ENCODE measurements at places on chromosomes 2 and 18. TPM values are rescaled to one million over a fixed set of nuclear protein-coding genes. Genes with fewer than 3 reads are reported as not detected.

The AQP4 gene
- not detected for total RNA-seq

The SNRNP27 gene
- 19.2 TPM for total RNA-seq

The PID1 gene
- total RNA-seq, result not detected

The GPR55 gene
- not detected for total RNA-seq

The GALR1 gene
- not detected for total RNA-seq

The DPP10 gene
- total RNA-seq, result not detected

The TP53I3 gene
- 28.7 TPM for total RNA-seq

The FAM110C gene
- 33.9 TPM for total RNA-seq

DNA sequence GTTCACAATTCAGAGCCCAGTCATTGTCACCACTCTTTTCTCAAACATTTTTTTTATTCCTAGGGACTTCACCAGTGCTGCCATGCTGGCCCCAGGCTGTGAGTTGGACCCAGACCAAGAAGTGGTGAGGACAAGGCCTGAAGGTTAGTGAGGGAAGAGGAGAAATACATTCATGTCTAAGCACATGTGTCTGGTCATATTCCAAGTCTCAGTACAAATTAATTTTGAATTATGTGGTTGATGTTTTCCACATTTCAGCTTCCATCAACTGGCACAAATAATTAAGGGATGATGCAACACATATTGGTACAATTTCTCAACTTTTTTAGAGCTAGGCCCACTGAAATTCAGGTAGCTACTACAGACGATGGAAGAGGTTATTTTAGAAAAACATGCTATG, 106.6 kb upstream of the UPP2 start:
- no peak for DNase-seq

DNA sequence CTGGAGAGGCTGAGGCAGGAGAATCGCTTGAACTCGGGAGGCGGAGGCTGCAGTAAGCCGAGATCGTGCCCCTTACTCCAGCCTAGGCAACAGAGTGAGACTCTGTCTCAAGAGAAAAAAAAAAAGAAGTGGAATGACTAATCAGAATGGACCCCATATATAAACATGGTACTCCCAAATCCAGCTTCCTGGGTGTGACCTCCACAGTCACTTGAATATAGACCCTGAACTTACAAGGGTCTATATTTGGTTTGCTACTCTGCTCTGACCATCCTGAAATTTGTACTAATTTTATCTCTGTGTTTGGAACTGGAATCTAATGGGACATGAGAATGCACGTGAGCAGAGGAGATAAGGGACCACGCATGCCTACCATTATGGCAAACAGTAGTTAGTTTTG, 275.0 kb downstream of the TNS1 start:
- DNase-seq, result no peak

- no peak for DNase-seq
Observed at GRCh38 chr2:207121784-207122183, 44.0 kb downstream of the KLF7 start.

DNA sequence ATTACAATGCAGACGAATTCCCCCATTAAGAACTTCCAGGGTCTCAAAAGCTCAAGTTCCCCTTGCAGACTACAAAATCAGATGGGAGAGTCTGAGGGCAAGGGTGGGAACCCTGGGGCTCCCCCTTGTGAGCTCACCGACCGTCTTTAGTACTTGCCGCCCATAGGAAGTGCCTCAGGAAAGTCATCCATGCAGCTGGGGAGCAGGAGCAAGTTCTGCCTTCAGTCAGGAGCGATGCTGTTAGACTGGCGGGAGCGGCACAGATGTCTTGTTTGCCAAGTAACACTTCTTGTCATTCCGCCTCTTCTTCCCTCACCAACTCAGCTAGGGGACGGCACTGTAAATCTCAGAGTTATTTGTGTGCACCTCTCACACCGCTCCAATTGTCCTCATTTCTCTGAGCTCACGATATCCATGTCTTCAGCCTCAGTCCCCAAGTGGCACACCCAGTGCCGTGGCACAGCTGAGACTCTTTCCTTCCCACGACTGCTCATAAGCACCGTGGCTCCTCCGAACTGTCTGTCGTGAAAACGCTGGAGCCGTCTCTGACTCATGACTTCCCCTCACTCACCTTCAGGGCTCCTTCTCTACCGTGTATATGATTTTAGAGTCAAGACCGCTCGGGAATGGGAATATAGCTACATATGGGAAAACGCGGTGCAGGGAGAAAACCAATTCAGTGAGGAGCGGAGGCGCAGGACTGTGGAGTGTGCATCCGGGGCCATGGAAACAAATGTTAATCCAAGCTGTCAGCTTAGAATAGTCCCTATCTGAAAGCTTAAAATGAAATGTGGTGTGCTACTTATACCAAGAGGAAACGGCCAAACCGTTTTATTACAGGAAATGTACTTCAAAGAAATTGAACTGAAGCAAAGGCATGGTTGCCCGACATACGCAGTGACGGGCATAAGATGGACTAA, 34.0 kb downstream of the UXS1 start:
- DNase-seq, result no peak

DNA sequence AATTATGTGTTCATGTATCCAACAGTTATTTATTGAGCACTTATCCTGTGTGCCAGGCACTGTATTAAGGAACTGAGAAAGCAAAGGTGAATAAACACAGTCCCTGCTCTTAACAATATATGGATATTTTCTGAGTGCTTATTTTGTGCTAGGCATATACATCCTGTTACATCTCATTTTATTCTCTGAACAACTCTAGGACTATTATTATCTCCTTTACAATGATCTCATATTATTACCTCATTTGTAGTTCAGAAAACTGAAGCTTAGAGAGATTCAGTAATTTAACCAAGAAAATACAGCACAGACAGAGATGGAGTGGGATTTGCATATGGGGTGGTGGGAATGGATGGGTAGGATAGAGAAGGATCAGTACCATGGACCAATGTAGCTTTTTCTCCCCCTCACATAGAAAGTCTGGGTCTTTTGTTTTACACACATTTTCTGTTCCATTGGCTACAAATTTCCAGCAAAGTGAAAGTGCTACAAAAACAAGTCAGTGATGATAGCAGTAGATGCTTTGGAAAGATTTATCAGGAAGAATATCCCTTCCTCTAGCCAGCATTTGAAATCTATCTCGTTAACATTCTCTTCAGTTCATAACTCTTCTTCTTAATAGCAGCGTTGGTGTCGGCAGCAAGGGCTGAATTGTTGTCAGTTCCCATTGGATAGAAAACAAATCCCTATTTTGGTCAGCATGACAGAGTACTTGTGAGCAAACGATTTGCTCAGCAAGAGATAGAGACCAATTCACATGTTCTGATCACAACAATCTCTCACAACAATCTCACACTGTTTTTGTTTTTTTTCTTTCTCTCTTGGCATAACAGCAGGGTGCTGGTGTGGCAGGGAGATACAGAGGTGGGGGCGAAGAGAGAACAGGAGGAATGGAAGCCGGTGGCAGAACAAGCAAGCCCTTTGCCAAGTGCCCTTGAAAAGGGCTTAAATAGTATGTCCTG, 102.2 kb upstream of the KCTD1 start:
- no peak for DNase-seq

DNA sequence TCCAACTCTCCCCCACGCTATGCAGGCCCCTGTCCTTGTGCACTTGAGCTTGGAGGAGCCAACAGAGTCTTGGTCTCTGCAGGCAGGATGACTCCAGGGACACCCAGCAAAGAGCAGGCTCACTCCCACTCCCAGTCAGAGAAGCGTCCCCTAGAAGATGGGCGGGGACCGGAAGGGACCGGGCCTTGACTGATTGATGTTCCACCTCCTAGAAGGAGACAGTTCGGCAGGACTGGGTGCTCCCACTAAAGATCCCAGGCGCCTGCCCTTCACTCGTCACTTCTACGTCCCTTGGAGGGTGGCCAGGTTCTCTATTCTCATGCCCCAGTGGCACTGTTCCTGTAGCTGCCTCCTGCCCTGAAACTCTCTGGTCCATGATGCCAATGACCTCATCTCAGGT, 3.2 kb upstream of the SP100 start:
- DNase-seq, result no peak

GRCh38 chr2:240998706-240998994, 232 bp downstream of the SNED1 start:
- DNase-seq, result no peak

DNA sequence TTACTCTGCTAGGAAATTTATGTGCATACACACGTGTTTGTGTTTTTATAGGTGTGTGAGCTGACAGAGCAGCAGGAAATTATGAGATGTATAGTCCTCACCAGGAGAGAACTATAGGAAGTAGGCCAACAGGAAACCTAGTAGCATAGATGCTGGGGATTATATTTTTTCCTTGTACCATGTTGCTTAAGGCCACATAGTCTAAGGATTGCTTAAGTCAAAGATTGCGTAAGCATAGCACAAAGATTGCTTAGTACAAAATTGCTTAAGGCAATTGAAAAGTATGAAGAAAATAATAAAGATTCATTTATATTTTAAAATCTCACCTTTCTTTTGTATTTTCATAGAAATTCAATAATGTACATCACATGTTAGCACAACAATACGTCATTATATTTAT, 18.7 kb upstream of the CCDC102B start:
- no peak for DNase-seq

DNA sequence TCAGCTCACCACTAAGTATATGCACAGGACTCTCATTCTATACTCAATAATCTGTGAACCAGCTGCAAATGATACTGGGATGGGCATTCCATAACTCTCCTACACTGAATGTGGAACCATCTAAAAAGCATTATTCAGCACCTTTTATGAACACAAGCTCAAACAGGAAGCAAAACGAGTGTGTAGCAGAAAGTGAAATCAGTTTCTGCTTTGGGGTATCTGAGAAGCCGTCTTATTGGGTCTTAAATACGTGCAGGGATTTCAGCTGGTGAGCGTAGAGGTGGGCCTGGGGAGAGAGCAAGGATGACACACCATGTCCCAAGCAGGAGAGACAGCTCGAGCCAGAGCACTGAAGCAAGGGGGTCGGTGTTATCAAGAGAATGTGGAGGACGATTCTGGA, 120.0 kb upstream of the TTN start:
- DNase-seq, result no peak

GRCh38 chr18:58175786-58176176, 131.8 kb downstream of the NEDD4L start:
- DNase-seq, result no peak

GRCh38 chr2:128753800-128754199, 435.1 kb upstream of the HS6ST1 start:
- DNase-seq, result no peak

- DNase-seq, result no peak
Observed at GRCh38 chr2:237147317-237147716, 61.6 kb downstream of the COPS8 start.

DNA sequence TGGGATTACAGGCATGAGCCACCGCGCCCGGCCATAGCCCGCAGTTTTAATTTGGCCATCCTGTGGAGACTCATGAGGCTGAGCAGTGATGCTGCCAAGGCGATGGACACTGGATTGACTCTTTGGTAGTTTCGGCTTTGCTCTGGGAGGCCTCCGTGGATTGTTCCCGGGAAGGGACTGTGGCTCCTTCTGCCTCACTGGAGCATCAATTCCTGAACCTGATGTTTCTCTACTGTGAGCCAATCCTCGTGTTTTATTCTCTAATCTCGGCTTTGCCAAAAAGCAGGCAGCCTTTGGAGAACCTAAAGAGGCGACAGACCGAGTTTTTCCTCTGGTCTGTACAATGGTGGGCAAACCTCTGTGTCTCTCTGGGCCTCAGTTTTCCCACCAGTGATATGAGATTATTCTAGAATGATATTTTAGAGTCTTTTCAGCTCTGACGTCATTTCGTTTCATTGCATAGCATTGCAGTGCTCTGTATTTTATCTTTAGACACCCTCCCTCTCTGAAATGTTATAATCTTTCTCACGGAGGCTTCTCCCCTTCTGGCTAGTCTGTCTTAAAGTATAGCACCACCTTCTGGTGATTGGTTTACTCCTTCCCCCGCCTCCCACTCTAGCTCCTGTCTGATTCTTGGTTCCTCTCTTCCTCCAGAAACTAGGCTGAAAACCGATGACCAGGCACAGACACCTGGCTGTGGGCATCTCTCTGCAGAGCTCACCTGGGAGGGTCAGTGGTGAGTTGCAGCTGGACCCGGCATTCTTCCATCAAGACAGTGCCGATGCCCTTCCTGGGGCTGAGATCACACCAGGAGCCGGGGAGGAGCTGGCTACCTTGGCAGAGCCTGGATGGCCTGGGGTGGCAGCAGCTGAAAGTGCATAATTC, 341.3 kb downstream of the MYCN start:
- DNase-seq, result peak; percentile 42
